Gastroesophageal sphincter (tissue), 4 donors: ENCODE measurements at places on chromosomes 11 and 22. TPM values are rescaled to one million over a fixed set of nuclear protein-coding genes. Genes with fewer than 3 reads are reported as not detected.

DNA sequence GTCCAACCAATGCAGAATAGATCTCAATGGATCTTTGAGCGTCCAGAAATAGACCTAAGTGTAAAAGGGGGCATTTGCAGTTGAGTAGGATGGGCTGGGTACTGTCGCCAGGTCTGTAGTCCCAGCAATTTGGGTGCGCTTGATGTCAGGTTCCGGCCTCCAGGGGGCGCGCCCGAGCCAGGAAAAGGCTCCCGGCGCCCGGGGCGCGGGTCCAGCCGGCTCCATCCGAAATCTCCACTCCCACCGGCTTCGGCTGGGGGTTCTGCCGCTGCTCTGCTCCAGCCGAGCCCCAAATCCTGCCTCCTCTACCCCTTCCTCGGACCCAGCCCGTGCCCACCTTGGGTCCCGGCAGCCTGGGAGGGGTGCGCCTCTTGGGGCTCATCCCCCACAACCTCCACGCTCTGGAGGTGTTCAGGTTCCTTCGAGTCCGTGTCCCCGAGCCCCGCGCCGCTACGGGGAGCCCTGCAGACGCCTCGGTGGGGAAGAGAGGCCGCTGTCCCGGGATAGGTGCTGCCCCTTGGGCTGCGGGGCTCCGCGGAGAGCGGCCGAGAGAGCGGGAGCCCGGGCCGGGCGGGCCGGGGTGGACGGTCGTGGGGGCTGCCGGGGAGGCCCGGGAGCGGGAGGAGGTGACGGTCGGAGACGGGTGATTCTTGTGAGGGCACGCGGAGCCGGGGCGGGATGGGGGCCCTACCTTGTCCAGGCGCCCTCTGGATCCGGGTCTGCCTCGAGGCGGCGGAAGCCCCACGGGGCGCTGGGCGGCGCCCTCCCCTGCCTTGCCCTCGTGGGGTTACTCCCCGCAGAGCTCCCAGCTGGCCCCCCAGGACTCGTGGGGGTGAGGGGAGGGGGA is 13.0 kb upstream of the CYB5R3 start:
- ATAC-seq, result peak; percentile 91

DNA sequence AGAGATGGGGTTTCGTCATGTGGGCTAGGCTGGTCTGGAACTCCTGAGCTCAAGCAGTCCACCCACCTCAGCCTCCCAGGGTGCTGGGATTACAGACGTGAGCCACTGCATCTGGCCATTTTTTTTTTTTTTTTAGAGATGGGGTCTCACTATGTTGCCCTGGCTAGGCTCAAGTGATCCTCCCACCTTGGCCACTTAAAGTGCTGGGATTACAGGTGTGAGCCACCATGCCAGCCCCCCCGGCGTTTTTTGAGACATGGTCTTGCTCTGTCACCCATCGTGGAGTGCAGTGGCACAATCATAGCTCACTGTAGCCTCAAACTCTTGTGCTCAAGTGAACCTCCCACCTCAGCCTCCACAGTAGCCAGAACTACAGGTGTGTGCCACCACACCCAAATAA is 16.5 kb downstream of the RHBDD3 start:
- ATAC-seq, result no peak

GRCh38 chr11:14179116-14179820 is 179.7 kb downstream of the RRAS2 start:
- peak; percentile 80 for ATAC-seq

DNA sequence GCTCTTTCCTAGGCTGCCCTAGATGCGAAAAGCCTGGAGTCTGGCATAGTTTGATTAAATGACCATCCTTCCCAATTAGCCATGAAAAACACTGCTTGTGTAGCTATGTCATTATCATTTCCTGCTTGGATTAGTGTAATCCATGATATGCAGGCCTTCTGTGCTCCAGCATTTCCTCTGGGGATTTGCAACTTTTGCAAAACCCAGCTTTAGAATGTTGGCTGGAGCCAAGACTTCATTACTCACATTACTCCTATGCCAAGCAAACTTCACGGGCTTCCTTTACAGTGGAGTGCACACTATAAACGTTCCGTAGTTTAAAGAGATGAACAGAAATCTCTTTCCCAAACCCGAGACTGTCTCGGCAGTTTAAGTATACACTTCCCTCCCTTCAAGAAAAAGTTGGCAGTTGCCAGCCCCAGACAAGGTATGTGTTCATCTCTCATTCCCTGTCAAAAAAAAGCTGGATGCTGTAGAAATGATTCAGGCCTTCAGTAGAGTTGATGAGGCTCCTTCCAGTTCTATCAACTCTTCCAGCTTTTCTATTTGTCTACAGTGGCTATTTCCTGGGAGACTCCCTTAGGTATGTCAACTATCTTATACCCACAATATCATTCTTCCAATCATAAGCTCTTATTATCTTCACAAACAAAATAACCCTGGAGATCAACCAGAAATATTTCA is 180.0 kb downstream of the MAML2 start:
- peak; percentile 91 for ATAC-seq

DNA sequence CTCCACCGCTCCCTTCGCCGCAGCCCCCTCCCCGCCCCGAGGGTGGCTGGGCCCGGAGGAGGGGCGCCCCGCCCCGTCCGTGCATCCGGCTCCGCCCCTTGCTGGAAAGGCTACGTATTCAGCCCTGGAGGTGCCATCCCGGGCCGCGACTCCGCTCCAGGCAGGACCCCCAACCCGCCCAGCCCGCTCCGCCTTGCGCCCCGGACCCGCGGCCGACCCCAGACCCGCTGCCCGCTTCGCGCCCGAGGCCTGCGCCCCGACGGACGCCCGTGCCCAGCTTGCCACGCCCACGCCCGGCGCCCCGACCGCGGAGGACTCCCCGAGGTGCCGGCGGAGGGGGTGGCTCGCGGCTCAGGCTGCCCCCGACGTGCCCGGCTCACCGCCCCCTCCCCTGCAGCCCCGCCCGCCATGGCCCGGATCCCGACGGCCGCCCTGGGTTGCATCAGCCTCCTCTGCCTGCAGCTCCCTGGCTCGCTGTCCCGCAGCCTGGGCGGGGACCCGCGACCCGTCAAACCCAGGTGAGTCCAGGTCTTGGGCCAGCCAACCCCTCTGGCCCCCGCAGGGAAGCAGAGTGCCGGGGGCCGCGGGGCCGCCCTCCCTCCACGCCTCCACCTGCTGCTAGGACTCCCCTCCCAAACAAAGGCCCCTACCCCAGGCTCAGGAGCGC is at the start of gene ADM2:
Gene ADM2, plus strand, starts transcription at position 104 of the 667 bp plus-strand sequence. Its CDS starts 305 bp downstream, at position 409.
- ATAC-seq, result no peak

DNA sequence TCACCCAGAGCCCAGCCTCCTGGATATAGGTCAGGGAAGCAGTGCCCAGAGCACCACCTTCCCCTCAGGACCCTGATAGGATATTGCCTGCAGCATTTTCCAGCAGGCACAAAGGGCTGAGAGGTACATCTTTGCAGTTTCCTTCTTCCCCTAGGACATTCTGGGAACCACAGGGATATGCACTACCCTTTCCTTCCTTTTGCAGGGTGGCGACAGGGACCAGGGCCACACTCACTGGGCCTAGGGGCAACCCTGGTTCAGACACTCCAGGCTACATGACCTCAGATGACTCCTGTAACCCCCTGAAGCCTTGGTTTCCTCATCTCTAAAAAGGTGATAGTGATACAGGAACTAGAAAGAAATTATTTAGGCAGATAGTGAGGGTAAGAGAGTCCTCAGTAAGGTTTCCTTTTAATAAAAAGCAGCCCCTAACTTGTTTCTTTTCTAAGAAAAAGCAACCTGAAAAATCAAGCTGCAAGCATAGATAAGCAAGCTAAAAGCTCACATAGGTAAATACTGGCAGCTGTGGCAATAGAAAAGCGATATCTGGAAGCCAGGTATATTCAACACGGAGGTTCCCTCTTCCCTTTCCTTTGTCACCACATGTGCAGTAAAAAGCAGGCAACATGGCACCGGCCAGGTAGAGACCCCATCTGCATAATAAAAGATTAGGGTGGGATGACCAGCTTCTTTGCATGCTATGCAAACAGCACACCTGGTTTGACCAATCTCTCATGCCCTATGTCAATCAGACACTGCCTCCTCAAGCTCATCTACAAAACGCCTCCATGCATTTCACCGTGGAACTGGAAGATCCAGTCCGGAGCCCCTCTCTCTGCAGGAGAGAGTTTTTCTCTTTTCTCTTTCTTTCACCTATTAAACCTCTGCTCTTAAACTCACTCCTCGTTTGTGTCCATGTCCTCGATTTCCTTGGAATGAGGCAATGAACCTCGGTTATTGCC is 13.2 kb upstream of the MRGPRX2 start:
- ATAC-seq, result no peak

DNA sequence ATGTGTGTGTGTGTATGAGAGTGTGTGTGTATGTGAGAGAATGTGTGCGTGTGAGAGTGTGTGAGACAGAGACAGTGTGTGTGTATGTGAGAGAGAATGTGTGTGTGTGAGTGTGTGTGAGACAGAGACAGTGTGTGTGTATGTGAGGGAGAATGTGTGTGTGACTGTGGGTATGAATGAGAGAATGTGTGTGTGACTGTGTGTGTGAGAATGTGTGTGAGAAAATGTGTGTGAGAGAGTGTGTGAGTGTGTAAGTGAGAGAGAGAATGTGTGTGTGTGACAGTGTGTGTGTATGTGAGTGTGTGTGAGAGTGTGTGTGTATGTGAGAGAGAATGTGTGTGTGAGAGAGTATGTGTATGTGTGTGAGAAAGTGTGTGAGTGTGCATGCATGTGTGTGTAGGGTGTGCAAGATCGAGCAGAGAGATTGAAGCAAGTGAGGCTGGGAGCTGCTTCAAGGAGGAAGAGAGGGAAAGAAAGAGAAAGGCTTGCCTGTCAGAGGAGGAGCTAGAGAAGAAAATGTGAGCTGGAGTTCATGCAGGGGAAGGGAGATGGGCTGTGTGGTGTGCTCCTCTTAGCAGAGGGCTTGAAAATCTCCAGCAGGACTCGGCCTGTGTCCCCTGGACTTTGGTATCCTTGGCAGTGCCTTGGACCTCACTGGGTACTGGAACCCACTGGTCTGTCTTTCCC is 27.7 kb upstream of the TP53I11 start:
- no peak for ATAC-seq

GRCh38 chr11:110128161-110128560 is 35.0 kb downstream of the ZC3H12C start:
- no peak for ATAC-seq

- ATAC-seq, result no peak
Observed at GRCh38 chr11:69374110-69374945, 80.4 kb downstream of the MYEOV start.

DNA sequence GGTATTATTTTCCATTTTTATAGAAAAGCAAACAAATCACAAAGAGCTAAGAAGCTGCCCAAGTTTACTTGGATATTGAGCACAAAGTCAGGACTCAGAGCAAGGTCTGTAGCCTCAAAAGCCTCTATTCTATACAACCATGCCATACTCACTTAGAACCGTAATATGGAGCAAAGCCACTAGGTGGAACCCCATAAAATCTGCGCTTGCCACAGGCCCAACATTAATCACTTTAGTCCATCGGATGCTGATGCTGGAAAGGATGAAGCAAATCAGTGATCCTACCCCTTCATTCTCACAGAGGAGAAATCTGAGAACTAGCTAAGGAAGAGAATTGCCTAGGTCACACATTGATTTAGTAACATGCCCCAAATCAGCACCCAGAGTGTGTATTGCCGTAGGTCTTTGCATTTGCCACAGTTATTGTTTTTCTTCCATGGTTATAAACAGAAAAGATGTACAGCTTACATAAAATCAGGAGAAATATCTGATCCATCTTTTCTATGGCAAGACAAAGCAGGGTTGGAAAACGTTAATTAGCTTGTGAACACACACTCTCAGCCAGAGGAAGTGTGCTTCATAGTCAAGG is 56.7 kb upstream of the RAB38 start:
- ATAC-seq, result no peak

DNA sequence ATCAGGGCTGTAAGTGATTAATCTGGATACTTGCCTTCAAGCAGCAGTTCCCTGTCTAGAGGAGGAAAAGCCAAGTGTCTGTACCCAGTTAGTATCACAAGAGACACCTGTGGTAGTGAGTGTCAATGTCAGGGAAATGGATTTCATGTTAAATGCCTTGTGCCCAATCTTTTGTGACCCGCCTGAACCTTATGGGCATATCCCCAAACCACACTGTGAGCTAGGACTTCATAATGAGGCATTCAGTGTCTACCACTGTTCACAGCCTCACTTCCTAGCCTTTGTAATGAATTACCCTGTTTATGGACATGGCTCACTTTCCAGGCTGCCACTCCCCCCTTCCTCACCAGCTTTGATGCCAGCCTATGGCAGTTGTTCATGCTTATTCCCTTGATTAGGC is 125.1 kb downstream of the TRIM44 start:
- ATAC-seq, result no peak

DNA sequence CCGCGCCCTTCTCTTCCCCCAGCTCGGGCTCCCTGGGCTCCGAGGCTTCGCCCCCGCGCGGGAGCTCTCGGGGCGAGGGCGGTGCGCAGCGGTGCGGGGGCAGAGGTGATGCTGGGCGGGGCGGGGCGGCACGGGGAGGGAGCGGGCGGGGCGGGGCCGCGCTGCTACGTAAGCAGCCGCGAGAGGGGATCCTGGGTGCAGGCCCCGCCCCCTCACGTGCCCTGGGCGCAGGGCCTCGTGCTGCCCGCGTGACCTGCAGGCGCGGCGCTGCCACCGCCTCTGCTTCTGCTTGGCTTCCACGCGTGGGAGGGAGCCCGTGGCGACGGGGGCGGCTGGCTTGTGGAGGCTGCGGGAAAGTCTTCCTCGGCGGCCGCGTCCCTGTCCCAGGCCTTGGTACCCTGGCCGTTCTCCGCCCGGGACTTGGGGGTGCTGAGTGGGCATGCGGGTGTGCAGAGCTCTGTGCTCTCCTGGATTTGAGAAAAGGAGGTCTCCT is 132.6 kb upstream of the HSD17B12 start:
- ATAC-seq, result peak; percentile 40

- ATAC-seq, result no peak
Observed at GRCh38 chr11:19845626-19846025, 133.0 kb downstream of the NAV2 start.

- ATAC-seq, result no peak
Observed at GRCh38 chr11:26700574-26701235, 21.2 kb downstream of the SLC5A12 start.

DNA sequence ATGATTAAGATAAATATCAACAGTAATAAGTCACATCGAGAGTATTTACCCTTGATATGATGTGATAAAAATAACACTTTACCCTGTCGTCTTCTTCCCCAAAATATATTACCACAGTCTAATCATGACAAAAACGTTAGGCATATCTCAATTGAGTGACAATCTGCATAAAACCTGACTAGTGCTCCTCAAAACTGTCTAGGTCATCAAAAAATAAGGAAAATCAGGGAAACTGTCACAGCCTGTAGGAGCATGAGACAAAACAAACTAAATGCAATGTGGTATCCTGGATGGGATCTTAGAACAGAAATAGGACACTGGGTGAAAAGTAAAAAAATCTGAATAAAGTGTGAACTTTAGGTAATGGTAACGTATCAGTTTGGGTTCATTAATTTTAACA is 19.4 kb upstream of the ANO5 start:
- ATAC-seq, result no peak

- ATAC-seq, result no peak
Observed at GRCh38 chr11:76747153-76747914, 35.8 kb upstream of the TSKU start.

P2RY2 gene
- total RNA-seq, result 0.67 TPM

IFTAP gene
- total RNA-seq, result 24.8 TPM

OR8G5 gene
- total RNA-seq, result not detected

LRRN4CL gene
- total RNA-seq, result 27.6 TPM

SHISAL1 gene
- total RNA-seq, result 4.5 TPM

BLID gene
- total RNA-seq, result 13.5 TPM

RAPSN gene
- total RNA-seq, result not detected

APOL4 gene
- total RNA-seq, result 7.3 TPM

OSBP2 gene
- 2.0 TPM for total RNA-seq

DEFB131B gene
- not detected for total RNA-seq

LBHD1 gene
- total RNA-seq, result 2.0 TPM

USP2 gene
- 10.0 TPM for total RNA-seq

PARVG gene
- 8.8 TPM for total RNA-seq

GNB1L gene
- 7.9 TPM for total RNA-seq

TMEM86A gene
- 3.3 TPM for total RNA-seq

APOL6 gene
- total RNA-seq, result 13.3 TPM
